ENCODE measurements at places on chromosomes 4 and X.

- no peak for DNase-seq
These were observed 87.3 kb downstream of the CAMK2D start for GRCh38 chr4:113674251-113674650.

DNA sequence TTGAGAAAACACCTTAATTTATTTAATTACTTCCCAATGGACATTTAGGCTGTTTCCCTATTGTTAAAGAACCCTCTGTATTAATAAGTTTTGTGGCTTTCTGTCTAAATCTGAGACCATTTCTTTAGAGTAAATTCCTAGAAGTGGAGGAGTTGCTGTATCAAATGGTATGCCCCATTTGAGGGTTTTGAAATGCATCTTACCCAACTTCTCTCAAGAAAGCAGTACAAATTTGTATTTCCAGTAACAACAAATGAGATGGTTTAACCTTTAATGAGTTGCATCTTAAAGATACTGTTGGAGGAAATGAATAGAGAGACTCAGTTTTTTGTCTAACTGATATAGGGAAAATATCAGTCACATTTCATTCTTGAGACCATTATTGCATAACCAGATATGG is 70.5 kb upstream of the CBLL2 start:
- no peak for DNase-seq

DNA sequence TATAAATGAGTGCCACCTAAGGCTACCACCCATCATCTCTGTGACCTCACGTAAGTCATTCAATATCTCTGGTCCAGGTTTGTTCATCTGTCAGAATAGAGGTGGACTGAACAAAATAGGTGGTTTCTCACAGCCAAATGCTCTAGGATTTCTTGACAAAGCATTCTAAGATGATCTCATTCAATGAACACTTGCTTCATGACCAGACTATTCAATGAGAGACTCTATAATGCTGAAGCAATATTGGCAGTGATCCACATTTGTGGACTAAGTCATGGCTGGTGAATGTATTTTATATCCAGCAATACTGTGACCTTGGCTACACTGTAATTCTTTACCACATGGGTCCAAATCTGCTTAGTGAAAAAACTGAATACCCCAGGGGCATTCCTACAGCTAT is 37.9 kb downstream of the LDB2 start:
- no peak for DNase-seq

DNA sequence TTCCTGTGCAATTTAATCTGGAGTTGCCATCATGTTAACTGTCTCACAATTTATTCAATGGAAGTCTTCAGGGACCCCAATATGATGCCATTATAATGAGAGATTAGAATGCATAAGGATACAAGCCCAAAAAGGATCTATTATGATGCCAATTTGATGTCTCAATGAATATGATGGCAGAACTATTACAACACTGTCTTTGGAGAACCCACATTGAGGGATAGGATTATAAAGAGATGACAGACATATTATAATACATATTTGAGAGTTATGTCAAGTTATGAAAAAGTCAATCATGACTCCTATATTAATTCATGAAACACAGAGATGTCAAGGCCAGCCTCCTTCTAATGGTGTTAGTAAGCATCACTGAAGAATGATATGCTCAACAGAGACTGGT is 1358.4 kb downstream of the PCDH19 start:
- no peak for DNase-seq

GRCh38 chrX:105018865-105019264 is 201.6 kb downstream of the TEX13A start:
- DNase-seq: no peak

GRCh38 chrX:39758791-39759525 is 338.8 kb downstream of the BCOR start:
- DNase-seq: no peak

- no peak for DNase-seq
These were observed 156.7 kb downstream of the TENT5D start for GRCh38 chrX:80576806-80577533.

GRCh38 chr4:119559044-119559647 is 69.5 kb downstream of the PDE5A start:
- no peak for DNase-seq

DNA sequence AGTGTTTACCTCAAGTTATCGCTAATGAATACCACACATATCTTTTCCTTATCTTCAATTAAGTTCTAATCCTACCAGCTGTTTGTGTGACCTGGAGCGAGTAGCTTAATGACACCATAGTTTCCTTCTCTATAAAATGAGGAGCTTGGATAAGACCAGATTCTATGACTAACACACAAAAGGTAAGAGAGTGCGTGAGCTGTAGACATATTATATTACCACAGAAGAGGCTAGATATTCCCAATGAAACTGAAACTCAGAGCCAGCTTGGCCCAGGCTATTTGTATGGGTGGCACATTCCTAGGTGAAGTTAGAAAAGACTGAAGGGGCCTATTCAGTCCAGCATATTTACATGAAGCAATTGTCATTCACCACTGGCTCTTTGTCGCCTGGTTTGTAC is 30.2 kb downstream of the ASB5 start:
- no peak for DNase-seq

GRCh38 chrX:143095321-143095720 is 69.6 kb downstream of the SPANXN4 start:
- no peak for DNase-seq

GRCh38 chrX:24081661-24082154 is 27.0 kb downstream of the EIF2S3 start:
- no peak for DNase-seq

- no peak for DNase-seq
These were observed 53.3 kb downstream of the RGS12 start for GRCh38 chr4:3346146-3346545.

DNA sequence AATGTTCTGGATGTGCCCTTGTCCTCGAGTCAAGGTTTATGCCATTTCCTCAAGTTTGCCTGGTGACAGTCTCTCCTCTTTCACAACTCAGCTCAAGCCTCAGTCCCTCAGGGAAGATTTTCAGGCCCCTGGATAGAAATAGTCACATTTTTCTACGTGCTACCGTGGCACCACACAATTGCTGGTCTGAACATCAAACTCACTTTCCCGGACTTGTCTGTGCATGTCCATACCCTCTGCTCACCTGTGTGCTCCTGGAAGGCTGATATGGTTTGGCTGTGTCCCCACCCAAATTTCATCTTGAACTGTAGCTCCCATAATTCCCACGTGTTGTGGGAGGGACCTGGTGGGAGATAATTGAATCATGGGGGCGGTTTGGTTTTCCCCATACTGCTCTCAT is 129.7 kb downstream of the HS3ST1 start:
- DNase-seq: no peak

- DNase-seq: no peak
These were observed 20.9 kb downstream of the RGS12 start for GRCh38 chr4:3313556-3314228.

- no peak for DNase-seq
These were observed 49.0 kb downstream of the AMMECR1 start for GRCh38 chrX:110268886-110269285.

DNA sequence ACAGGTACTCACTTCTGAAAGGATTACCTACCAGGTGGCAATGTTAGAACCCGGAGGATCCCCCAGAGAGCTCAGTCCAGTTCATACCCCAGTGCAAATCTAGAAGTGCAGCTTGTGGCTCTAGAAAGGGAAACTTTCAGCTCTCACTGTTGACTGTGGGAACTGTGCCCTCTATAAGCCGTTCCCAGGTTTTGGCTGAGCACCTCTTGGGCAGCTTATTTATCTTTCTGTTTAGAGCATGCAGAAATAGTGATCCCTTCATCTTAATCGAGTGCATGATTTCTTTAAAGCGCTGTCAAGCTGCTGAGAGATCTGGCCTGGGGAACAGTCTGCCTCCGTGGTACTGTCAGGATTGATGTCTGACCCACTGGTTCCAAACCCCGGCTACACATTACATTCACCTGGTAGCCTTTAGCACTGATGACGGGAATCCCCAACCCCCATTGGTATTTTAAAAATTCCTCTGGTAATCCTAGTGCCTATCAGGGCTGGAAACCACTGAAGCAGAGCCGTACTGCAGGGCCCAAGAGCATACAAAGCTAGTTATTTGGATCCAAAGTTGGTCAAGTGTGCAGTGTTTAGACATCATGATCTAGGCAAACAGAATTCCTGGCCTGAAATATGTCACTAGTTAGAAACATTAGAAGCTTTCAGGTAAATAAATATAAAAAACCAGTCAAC is 103.2 kb downstream of the KLHL8 start:
- no peak for DNase-seq

GRCh38 chrX:21666252-21666651 is 8.1 kb upstream of the KLHL34 start:
- no peak for DNase-seq

DNA sequence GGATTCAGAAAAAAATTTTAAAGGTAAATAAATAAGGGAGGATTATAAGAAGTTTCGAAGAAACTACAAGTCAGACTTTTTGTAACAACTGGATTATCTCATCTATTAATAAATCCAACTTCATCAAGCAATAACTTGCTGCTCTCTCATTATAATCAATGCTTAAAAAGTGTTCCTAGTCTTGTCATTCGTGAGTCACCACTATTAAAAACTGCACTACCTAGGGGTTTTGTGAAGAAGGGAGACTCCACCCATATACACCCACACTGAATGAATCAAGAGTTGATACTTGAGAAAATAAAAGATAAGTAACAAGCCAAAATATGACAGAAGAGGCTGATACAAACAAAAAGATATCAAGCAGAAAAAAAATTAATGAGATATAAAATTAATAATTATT is 360.5 kb downstream of the ZNF674 start:
- no peak for DNase-seq

DNA sequence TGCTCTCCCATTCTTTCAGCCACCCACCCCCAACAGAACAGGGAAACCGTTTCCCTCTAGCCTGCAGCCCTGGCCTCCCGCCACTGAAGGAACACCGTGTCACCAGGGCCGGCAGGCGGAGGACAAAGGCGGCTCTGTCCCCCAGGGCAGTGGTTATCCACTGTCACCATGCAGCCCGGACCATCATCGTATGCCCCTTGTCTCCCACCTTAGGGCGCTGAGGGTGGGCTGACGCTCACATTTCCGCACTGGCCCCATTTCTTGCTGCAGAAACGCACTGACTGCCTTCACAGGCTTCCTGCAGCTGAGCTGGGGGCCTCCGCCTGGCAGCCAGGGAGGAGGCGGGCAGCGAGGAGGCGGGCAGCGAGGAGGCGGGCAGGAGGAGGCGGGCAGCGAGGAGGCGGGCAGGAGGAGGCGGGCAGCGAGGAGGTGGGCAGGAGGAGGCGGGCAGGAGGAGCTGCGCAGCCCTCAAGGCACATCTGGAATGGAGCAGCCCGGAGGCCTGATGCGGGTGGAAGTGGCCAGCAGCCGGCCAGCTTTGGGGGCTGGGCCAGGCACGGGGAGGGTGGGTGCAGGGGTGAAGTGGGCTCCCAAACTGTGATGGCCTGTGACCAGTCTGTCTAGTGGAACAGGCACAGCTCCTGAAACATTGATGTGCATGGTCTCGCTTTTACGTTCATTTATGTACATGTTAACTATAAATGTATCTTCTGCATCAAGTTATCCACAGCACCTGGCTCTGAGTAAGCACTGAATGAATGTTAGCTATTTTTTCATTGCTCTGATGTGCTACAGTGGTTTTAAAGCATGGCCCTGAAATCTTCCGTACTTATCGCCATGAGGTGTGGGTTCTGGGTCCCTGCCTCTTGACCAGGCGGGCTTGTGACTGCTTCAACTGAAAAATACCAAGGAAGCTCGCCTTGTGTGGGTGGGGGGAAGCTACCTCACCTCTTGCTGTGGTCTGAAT is 20.6 kb upstream of the KIAA0232 start:
- no peak for DNase-seq

DNA sequence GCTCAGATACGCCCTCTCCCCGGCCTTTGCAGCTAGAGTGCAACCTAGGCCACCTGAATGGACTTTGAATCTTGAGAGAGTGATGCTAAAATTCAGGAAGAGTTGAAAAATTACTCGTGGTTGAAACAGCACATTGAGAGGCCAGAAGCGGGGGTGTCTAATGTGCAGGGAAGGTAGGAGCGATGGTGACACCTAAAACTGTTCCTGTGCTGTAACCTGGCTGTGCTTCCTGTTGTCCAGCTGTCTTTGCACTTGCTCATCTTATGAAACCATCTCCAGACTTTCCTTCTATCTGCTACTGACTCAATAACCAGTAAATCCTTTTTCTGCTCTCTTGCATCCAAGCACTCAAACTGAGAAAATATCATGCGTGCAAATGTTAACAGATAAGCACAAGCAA is 106.4 kb upstream of the RPS6KA3 start:
- no peak for DNase-seq

DNA sequence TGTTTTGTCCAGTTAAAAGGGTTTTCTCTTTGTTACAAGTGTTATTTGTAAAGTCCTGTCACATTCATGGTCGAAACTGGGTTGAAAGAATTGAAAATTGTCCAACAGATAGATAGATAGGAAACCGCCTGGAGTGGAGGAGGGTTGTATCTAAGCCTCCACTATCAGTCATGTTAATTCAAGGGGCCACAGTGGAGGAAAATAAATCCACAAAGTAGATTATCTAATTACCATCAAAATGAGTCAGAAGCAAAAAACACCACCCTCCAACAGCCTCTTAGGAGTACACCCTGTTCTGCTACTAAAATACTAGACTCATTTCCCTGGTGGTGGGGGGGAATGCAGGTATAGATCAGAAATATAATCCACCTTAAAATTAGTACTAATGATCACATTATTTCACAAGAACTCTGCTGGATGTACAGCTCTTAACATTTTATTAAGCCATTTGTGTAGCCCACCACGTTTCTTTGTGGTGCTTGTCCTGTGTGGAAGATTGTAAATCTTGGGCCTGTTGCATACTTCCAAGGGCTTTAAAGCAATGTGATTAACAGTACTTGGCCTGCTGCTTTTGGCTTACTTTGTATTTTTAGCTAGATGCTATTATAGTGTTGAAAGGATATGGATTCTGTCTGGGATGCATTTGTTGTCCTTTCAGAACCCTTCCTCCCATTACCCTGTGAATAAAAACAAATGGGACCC is 26.8 kb downstream of the RBBP7 start:
- DNase-seq: no peak

GRCh38 chr4:8645753-8646124 is 53.2 kb downstream of the CPZ start:
- DNase-seq: no peak

GRCh38 chr4:181420950-181421349 is 822.3 kb upstream of the TENM3 start:
- no peak for DNase-seq

GRCh38 chr4:180832073-180832472 is 1411.1 kb upstream of the TENM3 start:
- DNase-seq: no peak

DNA sequence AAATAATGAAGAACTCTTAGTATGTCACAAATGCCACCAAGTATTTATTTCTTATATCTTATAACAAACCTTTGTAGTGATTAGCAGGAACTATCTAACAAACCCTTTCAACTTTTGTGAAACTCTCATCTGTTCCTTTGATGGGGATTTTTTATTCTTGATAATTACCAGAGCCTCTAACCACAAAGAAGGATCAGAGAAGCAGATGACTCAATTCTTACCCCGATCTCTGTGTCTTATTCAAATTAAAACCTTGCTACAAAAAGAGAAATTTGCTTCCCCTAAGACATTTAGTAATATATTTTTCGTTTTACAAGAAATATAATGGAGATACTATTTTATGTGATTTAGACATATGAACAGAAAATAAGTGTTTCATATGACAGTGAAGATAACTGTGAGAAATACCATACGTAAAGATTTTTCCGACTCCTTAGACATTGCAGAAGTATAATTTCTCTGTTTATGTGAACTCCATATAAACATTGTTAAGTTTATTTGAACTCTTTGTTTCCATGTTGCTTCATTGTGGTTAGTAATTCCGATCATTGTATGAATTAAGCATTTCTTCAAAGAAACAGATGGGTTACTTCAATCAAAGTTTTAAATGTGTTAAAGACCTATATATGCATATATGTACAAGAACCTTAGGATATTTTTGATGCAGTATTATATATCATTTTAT is 205.4 kb downstream of the CFAP299 start:
- DNase-seq: no peak

GRCh38 chrX:83771664-83772063 is 89.3 kb upstream of the CYLC1 start:
- no peak for DNase-seq
